ENCODE measurements at places on chromosomes 3 and 15.

GRCh38 chr3:187183903-187184302 is 13.4 kb upstream of the RTP1 start:
- DNase-seq = no peak

DNA sequence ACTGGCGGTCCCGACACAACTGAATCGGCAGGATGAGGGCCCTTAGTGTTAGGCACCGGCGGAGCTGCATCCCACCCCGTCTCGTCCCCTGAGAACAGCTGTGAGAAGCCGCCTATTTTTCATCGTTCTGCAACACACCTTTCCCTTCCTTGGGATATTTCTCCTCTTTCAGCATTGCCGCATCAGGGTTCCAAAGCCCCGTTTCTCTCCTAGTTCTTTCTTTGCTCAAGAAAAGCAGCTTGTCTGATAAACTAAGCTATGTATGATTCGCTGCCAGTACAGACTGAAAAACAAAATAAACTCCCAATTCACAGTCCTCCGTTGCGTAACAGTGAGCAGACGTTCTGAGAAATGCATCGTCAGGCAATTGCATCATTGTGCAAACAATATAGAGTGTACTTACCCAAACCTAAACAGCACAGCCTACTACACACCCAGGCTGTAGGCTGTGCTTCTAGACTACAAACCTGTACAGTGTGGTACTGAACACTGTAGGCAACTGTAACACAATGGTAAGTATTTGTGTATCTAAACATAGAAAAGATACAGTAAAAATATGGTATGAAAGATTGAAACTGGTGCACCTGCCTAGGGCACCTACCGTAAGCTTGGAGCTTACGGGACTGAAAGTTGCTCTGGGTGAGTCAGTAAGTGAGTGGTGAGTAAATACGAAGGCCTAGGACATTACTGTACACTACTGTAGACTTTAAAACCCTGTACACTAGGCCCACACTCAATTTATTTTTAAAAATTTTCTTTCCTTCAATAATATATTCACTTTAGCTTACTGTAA is 8.9 kb upstream of the ADAMTS17 start:
- DNase-seq = no peak

GRCh38 chr3:22885039-22885438 is 318.1 kb upstream of the UBE2E2 start:
- DNase-seq = no peak

- DNase-seq = no peak
Measured at GRCh38 chr15:49622561-49622960, 1.7 kb downstream of the DTWD1 start.

DNA sequence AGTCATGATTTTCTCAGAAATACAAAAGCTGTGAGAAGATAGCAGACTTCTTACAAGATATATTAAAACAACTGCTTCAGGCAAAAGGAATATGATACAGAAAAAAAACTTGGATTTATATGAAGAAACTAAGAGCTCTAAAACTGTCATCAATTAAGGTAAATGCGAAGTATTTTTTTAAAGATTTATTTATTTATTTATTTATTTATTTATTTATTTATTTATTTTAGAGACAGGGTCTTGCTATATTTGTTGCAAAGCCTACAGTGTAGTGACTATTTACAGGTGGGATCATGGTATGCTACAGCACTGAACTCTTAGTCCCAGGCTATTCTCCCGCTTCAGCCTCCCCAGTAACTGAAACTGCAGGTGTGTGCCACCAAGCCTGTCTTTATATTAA is 274.3 kb upstream of the BCHE start:
- no peak for DNase-seq

Data from Kasumi-1 (cell line).